OCI-LY7 (cell line): ENCODE measurements at places on chromosomes 2 and 18.

GRCh38 chr2:100807707-100808106 is 12.2 kb upstream of the NPAS2 start:
- DNase-seq = no peak

GRCh38 chr18:40984856-40985255 is 970.2 kb upstream of the PIK3C3 start:
- no peak for DNase-seq

DNA sequence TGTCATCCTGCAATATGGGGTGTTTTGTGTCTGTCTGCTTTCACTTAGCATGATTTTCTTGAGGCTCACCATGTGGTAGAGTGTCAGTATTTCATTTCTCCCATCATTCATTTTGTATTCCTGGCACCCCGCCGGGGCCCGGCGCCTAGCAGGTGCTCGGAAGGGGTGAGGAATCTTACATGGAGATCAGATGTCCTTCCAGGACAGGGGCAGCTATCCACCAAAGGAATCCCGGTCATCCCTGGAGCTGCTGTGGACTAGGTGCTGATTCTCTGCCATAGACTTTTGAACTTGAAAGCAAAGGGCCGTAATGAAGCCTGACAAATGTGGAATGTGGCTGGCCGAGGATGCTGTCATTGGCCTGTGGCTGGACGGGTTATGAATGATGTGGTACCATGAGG is 2.4 kb downstream of the PRELID3A start:
- no peak for DNase-seq

GRCh38 chr18:49135877-49136276 is 185.1 kb upstream of the SMAD7 start:
- DNase-seq = no peak

- DNase-seq = peak; percentile 87
Observed at GRCh38 chr2:112481050-112481527, 867 bp upstream of the TTL start.

DNA sequence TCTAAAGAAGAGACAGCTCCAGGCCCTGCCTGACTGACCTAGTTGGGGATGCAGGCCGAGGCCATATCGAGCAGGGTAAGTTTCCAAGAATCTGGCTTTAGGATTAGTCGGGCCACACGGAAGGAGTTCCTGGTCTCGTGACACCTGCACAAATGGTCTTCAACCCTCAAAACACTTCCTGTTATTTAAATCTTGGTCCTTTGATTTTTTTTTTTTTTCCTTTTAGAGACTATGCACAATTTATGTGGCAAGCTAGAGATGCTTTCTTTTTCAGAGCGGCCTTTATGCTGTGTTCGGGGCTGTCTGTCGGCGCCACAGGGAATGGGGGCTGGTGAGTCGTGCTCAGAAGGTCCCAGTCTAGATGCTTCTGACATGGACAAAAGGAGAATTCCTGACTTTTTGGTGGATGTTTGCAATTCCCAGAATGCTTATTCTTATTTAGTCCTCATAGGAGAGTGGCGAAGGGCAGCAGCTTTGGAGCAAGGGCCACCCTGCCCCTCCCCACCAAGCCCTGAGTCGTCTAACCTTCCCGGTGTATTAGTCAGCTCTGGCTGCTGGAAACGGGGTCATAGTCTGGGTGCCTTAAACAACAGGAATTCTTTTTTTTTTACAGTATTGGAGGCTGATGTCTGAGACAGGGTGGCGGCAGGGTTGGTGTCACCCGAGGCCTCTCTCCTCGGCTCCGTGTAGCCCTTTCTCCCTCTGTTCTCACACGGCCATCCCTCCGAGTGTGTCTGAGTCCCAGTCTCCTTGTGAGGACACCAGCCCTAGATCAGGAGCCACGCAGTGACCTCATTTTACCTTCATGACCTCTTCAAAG is 27.4 kb downstream of the HPCAL1 start:
- peak; percentile 66 for DNase-seq

DNA sequence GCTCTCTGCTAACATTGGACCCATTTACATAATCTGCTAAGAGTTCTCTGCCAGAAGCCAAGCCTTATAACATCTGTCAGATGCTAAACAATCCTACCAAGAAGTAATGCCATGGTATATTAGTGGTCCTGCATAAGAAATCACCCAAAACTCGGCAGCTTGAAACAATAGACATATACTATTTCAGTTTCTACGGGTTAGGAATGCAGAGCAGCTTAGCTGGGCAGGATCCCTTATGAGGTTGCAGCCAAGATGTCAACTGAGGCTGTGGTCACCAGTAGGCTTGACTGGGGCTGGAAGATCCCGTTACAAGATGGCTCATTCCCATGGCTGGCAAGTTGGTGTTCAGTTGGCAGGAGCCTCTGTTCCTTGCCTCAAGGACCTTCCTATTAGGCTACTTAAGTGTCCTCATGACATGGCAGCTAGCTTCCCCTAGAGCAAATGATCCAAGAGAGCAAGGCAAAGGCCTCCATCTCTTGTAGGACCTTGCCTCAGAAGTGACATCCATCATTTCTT is 25.1 kb upstream of the SOS1 start:
- no peak for DNase-seq

DNA sequence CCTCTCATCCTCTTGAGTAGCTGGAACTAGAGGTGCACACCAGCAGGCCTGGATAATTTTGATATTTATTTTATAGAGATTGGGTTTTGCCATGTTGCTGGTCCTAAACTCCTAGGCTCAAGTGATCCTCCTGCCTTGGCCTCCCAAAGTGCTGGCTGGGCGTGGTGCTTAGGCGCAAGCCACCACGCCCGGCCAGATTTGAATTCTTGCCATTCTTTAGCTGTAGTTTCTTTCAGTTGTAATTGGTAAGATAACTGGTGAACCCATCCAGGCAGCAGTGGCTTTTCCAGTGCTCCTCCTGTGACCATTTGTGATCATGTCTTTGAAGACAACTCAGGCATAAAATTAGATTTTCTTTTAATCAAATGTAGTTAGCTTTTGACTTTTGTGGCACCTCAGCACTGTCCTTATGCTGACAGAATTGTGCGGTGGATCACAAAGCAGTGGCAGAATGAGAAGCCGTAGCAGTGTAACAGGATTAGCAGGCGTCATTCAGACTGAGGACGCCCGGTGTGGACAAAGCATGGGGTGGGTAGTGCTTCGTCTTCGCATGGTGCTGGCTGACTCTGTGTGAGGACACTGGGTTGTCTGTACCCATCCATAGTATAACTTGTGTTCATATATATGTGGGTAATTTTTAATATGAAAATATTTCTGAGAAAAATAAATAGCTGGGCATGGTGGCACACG is 30.0 kb upstream of the TOGARAM2 start:
- no peak for DNase-seq

DNA sequence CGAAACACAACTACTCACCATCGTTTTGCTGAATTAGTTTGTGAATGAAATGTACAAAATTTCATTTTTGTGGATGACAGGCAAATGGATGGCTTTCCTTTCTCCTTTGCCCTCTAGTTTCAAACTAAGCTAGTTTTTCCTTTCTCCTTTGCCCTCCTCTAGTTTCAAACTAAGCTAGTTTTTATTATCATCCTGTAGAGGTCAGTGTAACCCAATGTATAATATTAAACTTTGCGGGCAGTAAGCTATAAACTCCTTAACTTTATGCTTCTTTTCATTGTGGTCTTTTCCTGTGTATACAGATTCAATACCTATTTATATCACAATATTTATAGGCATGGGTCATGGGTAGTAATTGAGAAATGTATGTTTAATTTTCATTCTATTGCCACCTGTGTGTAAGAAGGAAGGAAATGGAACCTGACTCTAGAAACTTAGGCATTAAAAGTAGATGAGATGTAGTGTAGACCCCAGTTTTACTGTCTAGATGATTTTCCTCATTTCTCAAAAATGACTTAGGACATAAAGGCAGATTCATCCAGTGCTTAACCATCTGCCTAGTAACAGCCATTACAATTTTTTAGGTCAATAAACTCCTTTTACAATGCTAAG is 58.1 kb downstream of the MAP3K19 start:
- peak; percentile 48 for DNase-seq

DNA sequence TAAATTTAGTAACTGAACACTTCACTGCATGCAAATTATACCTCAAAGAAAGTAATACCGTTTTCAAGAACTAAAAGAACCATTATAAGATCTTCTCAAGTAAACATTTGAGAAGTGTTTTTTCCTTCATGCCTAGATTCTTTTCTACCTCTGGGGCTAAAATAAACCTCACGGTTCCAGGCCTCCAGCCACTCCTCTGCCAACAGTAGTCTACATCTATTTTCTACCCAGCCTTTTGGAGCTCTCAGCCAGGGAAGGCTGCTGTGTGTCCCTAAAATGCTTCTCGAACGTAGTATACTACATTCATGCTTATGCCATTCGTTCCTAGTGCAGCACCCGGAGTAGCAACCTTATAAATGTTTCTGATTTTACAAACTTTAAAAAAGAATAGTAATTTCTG is 219.7 kb downstream of the AFF3 start:
- DNase-seq = no peak

GRCh38 chr2:202102425-202103000 is 29.5 kb downstream of the KIAA2012 start:
- no peak for DNase-seq

DNA sequence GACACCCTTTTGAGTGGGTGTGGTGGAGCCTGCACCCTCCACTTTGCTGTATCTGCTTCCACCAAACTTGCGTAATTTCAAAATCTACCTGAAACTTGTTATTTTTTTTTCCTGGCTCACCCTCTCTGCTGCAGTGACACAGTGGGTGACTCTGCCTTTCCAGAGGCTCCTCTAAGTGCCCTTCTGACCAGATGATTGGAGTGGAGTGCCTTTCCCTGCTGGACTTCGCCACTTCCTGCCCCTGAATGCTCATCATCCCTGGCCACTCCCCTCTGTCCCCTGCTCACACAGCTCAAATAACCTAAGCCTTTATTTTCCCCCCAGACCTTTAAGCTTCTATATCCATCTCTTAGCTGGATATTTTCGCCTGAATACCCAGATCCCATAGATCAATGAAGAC is 777.5 kb upstream of the ID2 start:
- no peak for DNase-seq

GRCh38 chr2:20108655-20109396 is 57.4 kb upstream of the LAPTM4A start:
- no peak for DNase-seq

DNA sequence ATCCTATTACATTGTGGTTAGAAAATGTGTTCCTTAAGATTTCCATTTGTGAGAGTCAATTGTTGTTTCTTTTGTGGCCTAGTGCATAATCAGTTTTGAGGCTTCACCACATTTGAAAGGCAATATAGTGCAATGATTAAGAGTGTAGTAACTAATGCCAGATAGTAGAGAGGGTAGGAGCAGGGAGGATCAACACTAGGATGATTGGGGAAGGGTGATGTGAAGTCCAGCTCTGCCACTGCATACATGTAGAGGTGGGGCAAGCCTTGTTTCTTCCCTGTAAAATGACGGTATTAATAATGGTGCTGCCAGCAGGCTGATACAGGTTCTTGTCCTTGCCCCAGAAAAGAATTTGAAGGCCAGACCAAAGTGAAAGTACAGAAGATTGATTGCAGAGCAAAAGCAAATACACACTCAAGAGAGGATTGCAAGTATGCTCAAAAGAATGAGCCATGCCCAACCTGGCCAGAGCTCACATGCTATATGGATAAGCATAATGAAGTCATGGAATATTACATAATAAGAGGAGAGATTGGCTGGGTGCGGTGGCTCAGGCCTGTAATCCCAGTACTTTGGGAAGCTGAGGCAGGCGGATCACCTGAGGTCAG is 8.0 kb downstream of the SP100 start:
- no peak for DNase-seq

DNA sequence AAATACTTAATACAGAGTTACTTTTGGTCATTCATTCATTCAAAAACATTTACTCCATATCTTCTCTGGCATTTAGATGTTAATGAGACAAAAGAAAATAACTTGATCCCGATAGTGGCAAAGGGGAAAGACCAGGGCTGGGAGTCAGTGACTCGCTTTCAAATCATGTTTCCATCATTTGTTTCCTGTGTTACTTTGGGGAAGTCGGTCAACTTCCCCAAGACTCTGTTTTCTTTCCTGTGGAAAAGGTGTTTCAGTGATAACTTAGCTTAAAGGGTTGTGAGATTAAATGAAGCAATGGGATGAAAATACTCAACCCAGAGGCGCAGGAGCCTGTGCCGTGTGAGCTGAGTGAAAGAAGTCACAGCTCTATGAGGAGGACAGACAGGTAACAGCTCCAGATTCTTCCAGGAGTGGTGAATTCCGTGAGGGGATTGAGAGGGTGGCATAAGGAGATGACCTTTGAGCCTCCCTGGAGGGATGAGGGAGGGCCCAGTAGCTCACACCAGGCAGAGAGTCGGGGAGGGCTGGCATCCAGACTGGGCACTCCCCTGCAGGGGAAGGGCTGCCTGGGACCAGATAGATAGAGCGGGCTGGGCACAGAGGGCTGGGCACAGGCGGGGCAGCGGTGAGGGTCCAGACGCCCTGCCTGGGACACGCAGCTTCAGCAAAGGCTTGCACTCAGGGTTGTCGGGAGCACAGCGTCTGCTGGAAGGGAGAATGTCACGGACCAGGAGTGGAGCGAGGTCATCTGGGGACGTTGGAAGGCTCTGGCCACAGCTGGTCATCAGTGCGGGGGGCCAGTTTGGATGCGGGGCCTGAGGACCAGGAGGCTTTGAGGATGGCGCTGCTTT is 70.1 kb downstream of the TSHZ1 start:
- DNase-seq = no peak

DNA sequence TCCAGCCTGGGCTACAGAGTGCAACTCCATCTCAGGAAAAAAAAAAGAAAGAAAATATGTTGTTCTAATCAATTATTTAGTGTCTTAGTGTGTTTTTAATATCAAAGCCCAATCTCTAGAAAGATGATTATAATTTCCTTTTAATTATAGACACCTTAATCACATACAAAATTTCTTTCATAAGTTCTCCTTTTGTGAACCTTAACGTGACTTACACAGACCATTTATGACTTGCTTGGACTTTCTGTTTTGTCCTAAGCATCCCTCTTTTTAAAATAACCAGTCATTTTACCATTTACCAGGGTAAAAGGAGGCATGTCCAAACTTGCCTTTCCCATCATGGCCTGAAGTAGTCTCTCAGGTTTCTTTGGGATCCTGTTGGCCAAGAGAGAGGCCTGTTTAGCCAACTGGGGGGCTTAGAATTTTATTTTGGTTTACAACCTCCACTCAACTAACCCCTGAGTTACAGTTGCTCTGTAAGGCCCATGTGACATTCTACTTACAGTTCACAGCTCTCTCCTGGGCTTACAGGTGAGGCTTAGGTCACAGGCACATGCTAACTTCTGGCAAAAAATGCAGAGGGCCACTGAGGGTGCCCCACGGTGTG is 23.9 kb upstream of the GPR155 start:
- peak; percentile 73 for DNase-seq

DNA sequence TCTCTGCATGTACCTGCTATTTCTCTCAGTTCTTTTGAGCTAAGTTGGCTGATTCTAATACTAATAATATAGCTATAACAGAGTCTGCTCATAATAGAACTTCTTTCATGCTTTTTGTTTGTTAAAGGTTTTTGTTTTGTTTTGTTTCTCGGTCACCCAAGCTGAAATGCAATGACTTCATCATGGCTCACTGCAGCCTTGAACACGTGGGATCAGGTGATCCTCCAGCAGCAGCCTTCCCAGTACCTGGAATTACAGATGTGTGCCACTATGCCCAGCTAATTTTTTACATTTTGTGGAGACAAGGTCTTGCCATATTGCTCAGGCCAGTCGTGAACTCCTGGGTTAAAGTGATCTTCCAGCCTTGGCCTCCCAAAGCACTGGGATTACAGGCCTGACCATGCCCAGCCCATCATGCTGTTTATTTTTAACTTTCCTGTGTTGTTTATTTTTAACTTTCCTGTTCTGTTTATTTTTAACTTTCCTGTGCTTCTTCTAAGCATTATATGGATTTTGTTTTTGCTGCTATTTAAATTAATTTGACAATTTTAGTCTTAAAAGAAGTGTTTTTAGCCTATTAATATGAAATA is 763.8 kb upstream of the CDH7 start:
- no peak for DNase-seq
